ENCODE measurements at places on chromosomes 11 and 22.

DNA sequence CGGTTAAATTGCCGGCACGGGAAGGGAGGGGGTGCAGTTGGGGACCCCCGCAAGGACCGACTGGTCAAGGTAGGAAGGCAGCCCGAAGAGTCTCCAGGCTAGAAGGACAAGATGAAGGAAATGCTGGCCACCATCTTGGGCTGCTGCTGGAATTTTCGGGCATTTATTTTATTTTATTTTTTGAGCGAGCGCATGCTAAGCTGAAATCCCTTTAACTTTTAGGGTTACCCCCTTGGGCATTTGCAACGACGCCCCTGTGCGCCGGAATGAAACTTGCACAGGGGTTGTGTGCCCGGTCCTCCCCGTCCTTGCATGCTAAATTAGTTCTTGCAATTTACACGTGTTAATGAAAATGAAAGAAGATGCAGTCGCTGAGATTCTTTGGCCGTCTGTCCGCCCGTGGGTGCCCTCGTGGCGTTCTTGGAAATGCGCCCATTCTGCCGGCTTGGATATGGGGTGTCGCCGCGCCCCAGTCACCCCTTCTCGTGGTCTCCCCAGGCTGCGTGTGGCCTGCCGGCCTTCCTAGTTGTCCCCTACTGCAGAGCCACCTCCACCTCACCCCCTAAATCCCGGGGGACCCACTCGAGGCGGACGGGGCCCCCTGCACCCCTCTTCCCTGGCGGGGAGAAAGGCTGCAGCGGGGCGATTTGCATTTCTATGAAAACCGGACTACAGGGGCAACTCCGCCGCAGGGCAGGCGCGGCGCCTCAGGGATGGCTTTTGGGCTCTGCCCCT, 529 bp upstream of the CCND1 start:
- no peak for DNase-seq

DNA sequence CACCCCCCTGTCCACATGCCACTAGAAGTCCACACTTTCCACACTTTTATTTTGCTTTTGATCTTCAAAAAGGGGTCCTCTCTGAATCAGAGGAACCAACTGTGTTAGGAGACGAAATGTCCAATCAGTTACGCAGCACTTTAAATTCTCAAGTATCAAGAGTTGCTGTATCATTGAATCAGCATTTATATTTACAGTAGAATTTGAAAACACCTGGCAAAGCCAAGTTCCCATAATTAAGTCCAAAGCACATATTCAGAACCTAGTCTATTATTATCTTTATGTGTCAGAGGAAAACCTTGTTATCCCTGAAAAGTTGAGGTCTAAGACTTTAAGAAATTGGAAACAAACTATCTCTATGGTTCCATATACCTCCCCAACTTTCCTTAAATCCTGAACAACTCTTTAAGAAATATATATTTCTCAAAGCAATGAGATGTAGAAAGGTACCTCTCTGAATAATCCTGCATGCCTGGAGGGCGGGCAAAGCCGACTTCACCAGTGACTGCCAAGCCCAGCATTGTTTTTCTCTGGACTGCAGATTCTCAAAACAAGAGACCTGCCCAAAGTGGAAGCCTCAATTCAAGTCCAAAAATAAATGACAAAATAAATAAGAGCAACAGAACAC, 75.9 kb upstream of the ARFGAP3 start:
- no peak for DNase-seq

GRCh38 chr22:47143249-47143938, 380.9 kb downstream of the TBC1D22A start:
- DNase-seq = no peak

DNA sequence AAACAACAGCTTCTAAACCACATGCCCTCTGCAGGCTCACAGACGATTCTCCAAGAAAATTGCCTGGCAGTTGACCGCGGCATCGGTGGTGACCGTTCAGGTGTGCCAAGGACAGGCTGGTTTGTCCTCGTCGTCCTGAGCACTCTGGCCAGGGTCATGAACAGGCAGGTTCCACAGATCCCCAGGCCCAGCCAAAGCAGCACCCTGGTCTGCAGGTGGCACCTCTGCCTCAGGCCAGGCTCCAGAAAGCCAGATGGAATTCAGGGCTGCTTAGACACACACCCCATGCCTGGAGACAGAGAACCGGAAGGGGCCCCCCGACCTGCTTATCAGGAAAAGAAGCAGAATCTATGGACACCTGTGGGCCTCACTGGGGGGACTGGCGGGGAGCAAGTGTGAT, 338.7 kb downstream of the BRD1 start:
- no peak for DNase-seq

DNA sequence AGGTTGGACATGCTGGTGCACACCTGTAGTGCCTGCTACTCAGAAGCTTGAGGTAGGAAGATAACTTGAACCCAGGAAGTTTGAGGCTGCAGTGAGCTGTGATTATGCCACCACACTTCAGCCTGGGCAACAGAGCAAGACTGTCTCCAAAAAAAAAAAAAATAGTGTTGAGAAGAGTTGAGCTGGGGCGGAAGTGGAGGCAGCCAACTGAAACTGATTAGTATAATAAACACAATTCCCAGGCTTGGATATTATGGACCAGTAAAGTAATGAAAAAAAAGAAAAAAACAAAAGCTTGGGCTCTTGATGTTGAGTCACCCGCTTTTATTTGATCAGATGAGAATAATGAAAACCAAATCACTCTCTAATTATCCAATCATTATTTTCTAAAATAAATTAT, 21.0 kb downstream of the LDLRAD3 start:
- no peak for DNase-seq

DNA sequence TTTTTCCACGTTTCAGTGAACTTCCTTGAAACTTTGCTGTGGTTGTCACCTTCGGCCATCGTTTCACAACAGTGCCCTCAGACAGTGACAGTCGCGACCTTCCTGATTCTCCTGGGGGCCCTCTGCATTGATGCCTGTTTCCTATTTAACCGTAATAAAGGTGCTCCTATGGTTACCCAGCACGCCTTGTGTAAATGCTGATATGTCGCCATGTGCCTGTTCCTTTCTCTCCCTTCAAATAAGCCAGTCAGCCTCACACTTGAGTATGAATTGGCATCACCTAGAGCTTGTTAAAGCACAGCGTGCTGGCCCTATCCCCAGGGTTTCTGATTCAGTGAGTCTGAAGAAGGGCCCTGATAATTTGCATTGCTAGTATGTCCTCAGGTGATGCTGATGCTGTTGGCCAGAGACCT, 104.8 kb downstream of the MICAL2 start:
- no peak for DNase-seq

DNA sequence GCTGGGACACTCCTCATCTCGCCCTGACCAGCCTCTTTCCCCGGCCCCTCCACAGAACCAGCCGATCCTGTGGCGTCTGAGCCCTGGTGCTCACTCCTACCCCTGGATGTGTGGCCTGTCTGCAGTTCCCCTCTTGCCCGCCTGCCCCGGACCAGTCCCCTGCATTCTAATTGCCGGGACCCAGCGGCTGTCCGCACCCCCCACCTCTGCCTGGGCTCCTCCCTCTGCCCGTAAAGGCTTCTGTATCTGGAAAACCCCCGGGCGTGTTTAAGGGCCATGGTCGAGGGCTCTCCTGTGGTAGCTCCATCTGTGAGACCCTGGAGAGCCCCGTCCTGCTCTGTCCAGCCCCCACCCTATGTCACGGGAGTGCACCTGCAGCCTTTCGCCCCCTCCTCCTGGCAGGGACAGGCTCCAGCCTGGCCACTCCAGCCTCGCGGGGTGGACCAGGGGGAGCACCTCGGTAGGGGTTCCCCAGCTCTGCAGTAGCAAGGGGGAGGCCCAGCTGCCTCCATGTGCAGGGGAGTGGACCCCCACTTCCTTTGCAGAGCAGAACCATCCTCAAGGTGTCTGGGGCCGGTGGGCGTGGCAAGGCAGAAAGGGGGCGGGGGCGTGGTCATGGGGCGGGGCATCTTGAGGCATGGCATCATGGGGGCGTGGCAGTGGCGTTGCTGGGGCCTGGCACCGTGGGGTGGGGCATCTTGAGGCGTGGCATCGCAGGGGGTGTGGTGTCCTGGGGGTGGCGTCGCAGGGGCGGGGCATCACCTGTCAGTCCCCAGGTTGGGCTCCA, 430.4 kb downstream of the TBC1D22A start:
- peak; percentile 25 for DNase-seq

DNA sequence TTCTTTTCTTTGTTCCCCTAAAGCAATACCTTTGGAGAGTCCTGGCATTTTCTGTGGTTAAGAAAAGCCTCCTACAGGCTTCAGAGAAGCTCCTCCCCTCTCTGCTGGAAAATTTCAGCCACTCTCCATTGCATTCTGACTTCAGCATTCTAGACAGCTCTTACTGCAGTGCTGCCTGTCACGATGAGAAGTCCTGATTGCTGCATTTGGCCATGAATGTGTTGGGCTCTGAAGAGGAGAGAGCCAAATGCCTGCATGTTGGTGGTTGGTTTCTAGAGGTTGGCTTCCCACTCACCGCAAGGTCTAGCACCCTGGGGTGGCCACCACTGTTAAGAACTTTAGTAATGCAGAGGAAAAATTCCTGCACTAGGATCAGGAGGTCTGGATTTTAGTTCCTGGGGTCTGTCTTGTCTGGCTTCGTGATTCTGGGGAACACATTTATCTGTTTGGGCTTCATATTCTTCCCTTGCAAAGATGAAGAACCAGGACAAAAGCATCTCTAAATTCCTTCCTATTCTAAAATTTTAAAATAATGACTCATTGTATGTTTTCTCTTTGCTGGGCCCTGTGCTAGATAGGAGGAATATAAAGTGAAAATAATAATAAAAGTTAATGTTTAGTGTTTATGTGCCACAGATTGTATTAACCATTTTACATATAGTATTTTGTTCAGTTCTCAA, 38.1 kb downstream of the COA4 start:
- no peak for DNase-seq

DNA sequence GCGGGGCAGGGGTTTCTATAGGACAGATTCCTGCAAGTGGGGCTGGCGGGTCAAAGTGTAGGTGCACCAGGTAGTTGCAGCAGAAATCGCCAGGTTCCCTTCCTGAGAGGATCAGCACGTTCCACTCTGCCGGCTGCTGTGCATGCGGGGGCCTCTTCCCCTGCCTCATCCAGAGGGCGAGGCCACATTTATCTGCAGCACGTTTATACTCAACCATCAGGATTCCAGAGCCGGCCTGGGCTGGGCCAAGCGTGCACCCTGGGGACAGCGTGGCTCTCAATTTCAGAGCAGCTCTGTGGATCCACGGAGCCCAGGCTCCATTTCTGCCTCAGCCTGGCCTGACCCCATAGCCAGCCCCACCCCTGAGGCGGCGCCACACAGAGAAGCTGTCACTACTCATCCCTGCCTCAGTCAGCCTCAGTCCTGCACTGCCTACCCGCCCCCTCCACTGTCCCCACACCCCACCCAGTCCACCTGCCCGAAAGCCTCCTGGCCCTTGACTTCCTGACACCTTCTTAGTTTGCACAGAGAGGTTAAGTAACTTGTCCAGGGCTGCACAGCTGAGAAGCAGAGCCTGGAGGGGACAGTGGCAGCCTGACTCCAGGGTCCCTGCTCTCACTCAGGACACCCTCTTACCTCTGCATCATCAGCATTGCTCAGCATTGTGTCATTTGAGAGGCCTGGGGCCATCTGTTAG, 45.9 kb upstream of the RTL6 start:
- DNase-seq = peak; percentile 22

- peak; percentile 65 for DNase-seq
Observed at GRCh38 chr11:2444821-2445745, at the start of gene KCNQ1. KCNQ1 (plus strand) TSS chr11:2445008; CDS start chr11:2445099, 91 bp downstream.

DNA sequence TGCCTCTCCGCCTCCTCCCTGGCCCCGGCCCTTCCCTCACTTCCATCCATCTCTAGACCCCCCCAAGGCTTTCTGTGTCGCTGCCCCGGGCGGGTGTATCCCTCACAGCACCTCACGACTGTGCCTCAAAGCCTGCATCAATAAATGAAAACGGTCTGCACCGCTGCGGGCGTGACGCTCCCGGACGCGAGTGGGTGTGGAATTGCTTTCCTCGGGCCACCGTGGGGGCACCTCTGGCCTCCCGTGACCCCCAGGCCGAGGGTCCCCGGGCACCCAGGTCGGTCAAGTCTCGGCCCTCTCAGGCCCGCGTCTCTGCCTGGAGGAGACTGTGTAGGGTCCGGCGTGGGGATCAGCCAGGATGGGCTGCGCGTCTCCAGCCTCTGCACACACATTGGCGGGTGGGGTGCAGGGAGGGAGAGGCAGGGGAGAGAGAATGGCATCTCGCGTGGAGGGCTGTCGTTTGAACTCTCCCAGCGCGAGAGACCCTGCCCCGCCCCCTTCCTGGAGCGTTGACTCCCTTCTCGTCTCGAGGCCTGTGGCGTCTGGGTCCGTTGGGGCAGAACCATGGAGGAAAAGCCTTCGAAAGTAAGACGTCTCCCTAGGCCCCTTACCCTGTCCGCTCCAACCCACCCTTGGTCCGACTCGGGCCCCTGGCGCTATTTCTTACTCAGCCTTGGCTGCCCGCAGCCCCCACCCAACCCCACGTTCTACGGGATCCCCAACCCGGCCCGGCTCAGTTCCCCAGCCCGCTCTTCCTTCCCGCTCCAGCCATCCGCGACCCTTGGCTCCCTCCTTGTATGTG, at the start of gene CATSPERZ:
Gene CATSPERZ (plus strand): TSS at position 512 of the 802 bp plus-strand sequence. CDS start 53 bp downstream, at position 565.
- peak; percentile 51 for DNase-seq

DNA sequence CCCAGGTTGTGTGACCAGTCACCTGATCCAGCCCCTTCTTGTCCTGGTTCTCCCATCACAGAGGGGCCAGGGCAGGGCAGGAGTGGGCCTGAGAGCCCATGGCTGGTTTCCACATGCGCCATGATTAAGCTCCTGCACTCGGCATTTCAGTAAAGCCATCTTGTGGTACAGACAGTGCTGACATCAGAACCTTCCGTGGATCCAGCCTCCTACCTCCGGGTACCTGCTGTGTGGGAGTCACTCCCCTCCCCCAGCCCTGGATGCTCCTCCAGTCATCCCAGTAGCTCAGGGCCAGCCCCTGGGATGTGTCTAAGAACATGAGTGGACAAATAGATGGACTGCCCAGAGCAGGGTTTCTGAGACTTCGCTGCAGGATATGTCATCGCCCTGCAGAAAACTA, 22.1 kb upstream of the MGAT3 start:
- DNase-seq = no peak

GRCh38 chr22:37675930-37676735, 697 bp downstream of the LGALS1 start:
- peak; percentile 59 for DNase-seq

DNA sequence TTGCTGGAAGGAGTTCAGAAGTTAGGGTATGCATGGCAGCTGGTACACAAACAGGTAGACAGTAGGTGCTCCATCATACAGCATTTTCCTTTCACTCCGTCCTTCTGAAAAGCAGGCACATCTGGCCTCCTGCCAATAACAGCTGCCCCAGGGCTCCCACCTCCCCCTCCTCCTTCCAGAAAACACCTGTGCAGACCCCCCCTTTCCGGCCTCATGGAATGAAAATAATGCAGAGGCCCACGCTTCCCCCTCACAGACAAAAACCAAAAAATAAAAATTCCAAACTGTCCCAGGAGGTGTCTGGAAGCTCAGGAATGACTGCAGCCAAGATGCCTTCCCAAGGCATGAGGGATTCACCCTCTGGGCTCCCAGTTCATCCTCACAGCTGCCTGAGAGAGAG, 185.5 kb downstream of the MN1 start:
- no peak for DNase-seq

GRCh38 chr22:46762238-46763050, at the start of gene TBC1D22A:
TBC1D22A (plus strand) TSS chr22:46762650; CDS start chr22:46762787, 137 bp downstream.
- DNase-seq = peak; percentile 97

DNA sequence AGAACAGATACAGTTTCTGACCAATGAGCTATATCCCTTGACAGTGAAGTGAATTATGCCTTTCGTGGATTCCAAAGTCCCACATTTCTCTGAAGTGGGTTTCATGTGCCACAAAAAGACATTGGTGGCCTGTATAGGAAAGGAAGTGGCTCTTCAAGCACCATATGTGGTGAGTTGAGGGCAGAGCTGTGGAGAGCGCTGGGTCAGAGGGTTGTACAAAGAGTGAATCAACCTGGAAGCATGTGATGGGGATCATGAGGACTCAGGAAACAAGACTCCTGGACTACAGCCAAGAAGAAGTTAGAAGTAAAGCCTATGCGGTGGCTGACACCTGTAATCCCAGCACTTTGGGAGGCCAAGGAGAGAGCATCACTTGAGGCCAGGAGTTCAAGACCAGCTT, 579 bp upstream of the SLC5A4 start:
- DNase-seq = no peak

Data from activated T-cell treated with anti-CD3 and anti-CD28 coated beads, Interleukin-2, amount 50 U/mL, for 24 hours (primary cell).